Renal cortical epithelial cell (primary cell): ENCODE measurements at places on chromosomes 4 and X.

GRCh38 chr4:140648716-140649308, 80.1 kb upstream of the UCP1 start:
- DNase-seq: no peak

DNA sequence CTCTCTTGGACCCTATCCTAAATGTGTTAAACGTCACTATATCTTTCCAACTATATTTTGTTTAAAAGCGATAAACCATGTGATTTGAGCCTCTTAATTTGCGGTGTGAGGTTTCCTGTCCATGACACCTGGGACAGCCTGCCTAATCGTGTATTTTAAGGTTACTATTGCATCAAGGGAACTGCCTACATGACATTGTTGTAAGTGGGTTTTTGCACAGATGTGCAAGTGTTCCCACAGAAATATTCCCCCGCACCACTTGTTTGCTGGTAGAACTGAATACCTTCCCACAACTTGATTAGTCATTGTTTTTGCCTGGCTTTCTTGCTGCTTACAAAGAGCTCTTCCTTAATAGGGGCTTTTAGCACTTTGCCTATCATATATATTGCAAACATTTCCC, 5.1 kb upstream of the FAM184B start:
- DNase-seq: peak; percentile 61

DNA sequence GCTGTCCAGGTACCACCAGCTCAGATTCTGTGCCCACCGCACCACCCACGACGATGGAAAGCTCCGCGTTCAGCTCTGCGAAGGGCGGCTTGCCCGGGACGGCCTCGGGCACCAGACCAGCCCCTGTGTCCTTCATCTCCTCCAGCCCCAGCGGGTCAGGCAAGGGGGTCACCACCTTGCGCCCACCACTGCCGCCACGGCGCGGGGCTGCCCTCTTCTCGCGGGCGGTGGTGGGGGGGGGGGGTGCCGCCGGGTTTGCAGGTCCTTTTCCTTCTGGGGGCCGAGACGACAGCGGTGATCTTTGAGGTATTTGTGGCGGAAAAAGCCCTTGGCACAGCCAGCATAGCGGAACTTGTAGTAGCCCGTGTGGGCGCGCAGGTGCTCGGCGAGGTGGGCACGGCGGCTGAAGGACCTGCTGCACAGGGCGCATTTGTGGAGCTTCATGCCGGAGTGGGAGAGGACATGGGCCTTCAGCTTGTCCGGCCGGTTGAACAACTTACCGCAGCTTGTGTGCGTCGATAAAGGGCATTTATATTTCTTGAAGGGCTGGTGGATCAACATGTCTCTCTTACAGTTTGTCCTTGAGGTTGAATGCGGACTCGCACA, 50.9 kb downstream of the CFAP299 start:
- no peak for DNase-seq

GRCh38 chr4:17195461-17196275, 297.2 kb upstream of the LDB2 start:
- DNase-seq: no peak

GRCh38 chr4:188869581-188869980, 730.3 kb downstream of the TRIML1 start:
- peak; percentile 1 for DNase-seq

DNA sequence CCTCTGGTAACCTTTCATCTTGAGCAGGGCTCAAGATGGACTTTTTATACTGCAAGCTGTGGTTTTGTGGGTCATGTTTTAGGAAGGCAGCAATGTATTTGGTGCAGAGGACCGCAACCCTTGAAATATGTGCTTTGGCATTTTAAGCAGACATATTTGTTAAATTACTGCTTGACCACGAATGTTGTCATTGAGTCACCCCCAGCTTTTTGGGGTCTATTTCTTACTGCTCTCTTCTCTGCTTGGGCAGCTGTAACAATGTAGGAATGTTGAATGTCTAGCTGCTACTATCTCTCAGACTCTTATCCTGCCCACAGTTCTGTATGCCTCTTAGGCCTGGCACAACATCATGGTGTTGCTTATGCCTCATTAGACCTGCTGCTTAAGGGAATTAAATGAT, 6.0 kb downstream of the RBPJ start:
- DNase-seq: peak; percentile 80

DNA sequence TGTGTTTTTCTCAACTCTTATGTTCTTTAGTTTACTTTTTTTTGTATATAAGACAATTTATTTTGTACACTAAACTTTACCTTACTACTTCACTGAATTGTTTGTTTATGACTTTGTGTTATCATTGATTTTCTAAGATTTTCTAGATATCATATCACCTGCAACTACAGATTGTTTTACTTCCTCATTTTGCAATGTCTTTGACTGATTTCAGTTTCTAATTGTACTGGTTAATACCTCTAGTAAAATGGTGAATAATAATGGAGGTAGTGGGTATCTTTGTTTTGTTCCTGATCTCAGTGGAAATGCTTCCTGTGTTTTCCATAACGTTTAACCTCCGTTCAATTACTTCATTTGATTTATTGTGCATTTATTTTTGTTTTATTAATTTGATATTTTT, 490.2 kb downstream of the TLL1 start:
- no peak for DNase-seq

DNA sequence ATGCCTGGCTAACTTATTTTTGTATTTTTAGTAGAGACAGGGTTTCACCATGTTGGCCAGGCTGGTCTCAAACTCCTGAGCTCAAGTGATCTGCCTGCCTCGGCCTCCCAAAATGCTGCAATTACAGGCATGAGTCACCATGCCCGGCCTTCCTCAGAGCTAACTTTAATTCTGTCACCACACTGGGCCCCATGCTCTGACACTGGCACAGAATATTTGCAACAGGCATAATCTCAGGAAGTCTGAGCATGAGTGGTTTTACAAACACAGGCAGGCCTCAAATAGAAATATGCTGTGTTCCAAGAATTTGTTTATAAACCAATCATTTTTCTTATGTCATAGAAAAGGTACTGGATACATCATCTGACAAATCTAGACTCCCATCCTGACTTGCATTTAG, 32.7 kb upstream of the FAM9C start:
- DNase-seq: peak; percentile 11

GRCh38 chrX:13547671-13548070, 21.7 kb upstream of the EGFL6 start:
- no peak for DNase-seq

DNA sequence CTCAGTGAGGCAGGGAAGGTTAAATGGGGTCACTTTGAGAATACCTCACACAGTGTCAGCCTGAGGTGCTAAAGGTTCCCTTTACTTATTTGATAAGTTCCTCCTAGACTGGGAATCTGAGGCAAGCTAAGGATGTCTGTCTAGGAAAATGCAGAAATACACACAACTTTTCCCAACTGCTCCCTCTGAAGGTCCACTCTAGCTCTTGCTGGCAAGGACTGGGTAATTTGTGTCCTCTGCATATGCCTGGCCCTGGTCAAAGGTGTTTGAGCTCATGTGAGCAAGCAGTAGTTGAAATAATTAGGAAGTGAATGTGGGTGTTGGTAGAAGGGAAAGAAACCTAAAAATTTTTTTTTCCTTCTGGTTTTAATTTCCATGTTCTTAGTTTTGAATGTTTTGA, 21.3 kb downstream of the TXLNG start:
- no peak for DNase-seq
